EL (cell line): ENCODE measurements at places on chromosomes 4 and X.

DNA sequence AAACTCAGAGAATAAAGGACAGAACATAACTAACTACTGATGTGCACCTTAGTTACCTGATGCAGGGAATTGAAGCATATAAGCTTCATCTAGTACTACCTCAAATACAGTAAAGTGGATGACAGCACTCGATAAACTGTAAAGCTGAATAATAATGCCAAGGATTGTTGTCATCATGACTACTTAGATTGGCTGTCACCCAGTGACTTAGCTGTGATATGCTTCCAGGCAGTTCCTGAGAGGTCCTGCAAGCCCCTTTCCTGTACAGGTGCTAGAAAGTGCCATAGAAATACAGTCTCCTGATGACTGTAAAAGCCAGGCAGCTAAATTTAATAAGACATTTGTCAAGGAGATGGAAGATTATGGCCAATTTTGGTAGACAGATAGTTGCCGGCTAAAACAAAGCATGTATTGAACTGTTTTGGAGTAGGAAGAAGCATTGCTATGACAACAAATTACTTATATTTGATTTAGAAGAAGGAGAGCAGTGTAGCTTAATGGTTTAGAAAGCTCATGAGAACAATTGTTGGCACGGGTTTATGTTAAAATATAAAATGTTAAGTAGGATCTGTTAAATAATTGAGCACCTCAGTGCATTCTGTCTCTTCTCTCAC lies 29.7 kb downstream of the TMEM164 start:
- no peak for DNase-seq

GRCh38 chrX:70452143-70452733 lies 7.6 kb downstream of the DLG3 start:
- peak; percentile 54 for DNase-seq

DNA sequence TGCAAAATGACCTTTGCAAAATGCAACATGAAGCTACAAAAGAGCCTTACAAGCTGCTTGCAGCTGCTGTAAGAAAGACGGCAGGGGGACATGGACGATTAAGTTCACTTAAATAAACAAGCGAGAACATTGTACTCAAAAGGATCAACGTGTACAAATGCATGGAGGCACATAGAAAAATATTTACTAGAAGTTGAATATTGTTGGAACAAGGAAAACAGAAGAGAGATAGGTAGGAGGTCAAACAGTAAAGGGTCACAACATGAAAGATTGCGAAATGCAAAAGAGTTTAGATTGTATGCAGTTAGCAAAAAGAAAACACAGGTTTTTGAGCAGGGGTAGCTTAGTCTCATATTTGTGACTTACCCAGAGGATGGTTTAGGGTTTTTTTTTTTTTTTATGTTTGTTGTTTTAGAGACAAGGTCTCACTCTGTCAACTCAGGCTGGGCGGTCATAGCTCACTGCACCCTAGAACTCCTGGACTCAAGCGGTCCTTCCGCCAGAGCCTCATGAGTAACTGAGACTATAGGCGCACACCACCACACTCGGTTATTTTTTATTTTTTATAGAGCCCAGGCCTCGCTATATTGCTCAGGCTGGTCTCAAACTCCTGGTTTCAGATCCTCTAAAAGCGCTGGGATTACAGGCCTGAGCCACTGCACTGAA lies 1.4 kb upstream of the PHF8 start:
- DNase-seq: no peak

GRCh38 chr4:54228961-54229501 lies at the start of gene PDGFRA:
Gene PDGFRA (plus strand): TSS chr4:54229293. CDS start chr4:54258769, 29,476 bp downstream.
- DNase-seq: peak; percentile 51

- no peak for DNase-seq
These were observed 222.0 kb upstream of the HHIP start for GRCh38 chr4:144423930-144424329.

- DNase-seq: no peak
These were observed 15.0 kb upstream of the STARD8 start for GRCh38 chrX:68632491-68632890.

DNA sequence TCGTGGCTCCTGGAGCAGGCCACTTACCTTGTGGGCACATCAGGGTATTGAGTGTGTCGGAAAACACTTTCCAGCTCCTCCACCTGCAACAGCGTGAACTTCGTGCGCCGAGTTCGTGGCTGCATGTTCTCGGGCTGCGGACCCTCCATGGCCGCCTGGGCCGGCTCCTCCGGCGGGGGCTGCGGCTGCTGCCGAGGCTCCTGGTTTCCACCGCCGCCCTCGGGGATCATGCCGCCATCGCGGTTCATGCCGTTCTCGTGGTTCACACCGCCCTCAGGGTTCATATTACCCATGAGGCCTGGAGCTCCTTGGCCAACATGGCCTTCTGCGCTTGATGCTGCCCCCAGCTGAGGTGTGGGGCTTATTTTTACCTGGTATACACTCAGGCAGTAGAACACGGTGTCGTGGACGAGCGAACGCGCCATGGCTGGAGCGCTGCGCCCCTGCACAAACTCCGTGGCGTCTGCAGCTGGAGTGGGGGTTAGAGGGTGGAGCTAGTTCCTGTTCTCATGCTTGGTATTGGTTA lies at the start of gene RHOXF1:
TSS of gene RHOXF1 (minus strand) at position 476 of the 526 bp plus-strand sequence. CDS start at position 425, 51 bp downstream.
- no peak for DNase-seq

- DNase-seq: peak; percentile 75
These were observed 177.0 kb downstream of the CAMK2D start for GRCh38 chr4:113584407-113585150.

GRCh38 chr4:82422616-82423015 lies 7.6 kb downstream of the HNRNPDL start:
- no peak for DNase-seq

DNA sequence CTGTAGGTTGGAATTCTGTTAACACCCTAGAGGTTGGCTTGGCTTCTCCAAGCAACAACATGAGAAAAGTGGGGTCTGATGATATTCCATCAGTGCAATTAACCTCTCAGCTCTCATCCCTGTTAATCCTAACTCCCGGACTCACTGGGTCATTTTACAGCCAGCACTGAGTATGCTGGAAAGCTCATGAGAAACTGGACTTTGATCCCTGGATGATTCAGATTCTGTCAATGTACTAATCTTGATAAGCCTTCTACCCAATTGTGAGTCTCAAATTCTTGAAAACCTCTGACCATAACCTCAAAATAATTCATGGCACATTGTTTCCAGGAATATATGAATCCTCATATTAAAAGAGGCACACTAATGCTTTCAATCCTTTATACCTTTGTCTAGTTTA lies 244.3 kb upstream of the DCAF8L1 start:
- no peak for DNase-seq

- peak; percentile 68 for DNase-seq
These were observed 15.0 kb downstream of the MECP2 start for GRCh38 chrX:154082396-154083125.

DNA sequence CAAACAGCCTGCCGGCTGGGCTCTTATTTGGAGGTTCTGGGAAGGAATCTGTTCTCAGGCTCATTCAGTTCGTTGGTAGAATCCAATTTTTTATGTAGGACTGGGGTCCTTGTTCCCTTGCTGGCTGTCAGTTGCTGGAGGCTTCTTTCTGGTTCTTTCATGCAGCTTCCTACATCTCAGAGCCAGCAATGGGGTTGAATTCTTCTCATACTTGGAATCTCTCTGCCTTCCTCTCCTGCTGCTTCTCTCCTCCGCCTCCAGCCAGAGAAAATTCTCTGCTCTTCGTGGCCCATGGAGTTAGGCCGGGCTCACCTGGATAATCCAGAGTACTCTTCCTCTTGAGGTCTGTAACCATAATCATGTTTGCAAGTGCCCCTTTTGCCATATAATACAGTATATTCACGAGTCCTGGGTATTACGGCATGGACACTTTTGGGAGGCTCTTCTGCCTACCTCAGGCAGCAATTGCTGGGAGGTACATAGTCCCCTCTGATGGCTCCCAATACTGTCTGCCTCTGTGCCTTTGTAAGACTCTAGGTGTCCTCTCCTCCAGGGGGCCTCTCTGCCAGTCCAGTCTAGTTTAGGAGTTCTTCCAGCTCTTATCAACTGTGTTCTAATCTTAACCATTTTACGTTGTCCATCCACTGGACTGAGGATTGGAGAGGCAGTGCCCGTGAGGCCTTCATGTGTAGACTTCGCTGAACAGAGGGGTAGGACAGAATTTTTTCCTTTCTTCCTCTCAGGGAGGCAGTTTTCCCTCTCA lies 2.2 kb downstream of the TRMT44 start:
- no peak for DNase-seq

- DNase-seq: no peak
These were observed 430.1 kb downstream of the GABRG1 start for GRCh38 chr4:45693746-45694145.
